Prostate gland (tissue), 2 donors: ENCODE measurements at places on chromosomes 6 and 20.

DNA sequence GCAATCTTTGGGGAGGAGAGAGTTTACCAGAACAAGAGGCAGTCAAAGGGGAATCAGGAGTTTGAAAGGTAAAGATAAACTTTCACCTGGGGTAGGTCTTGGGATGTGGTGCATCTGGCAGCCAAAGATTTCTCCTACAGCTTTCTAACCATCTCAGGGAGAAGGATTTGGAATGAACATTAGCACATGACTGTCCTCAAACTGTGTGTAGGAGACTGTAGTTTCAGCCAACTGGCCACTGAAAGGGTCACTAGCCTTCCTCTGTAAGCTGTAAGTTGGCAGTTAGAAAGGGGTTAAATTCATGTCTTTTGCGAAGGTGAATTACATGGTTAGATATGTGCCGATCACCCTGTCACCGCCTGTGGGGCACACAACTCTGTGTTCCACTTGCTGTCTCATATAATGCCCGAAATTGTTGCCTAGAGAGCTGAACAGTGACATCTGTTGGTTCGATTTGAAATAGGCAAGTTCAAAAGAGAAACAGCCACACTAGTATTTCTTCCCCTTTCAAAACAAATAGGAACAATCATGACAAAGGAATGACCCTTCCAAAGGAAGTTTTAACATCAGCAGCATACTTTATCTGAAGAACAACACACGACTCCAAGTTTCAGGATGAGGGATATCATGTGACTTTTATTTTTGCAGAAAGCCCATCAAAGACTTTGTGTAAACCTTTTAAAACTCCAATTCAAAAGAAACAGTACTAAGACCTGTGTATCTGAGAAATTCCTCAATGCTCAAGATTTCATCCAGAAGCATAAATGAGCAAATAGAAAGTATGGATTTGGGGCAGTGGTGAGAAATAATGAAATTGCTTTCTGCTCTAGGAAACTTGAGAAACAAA is 1.1 kb upstream of the OPN5 start:
- DNase-seq: peak; percentile 33
- no peak overlapping the region for H3K27ac ChIP-seq
- no peaks in the 10 kb centered on the region for H3K4me1 ChIP-seq
- H3K36me3 ChIP-seq: no peaks in the 10 kb centered on the region

GRCh38 chr20:48622421-48622820 is 205.4 kb downstream of the PREX1 start:
- H3K4me3 ChIP-seq: no peak overlapping the region
- no peak for DNase-seq
- H3K27me3 ChIP-seq: no peaks in the 10 kb centered on the region

GRCh38 chr20:62837790-62838127 is 20.9 kb downstream of the COL9A3 start:
- no peak overlapping the region for H3K27ac ChIP-seq
- no peak for DNase-seq
- H3K4me3 ChIP-seq: no peak overlapping the region
- no peaks in the 10 kb centered on the region for H3K27me3 ChIP-seq
- no peaks in the 10 kb centered on the region for H3K4me1 ChIP-seq
- no peaks in the 10 kb centered on the region for H3K36me3 ChIP-seq

GRCh38 chr6:4858194-4859015 is 82.2 kb downstream of the CDYL start:
- no peak overlapping the region for H3K27ac ChIP-seq
- no peak for DNase-seq
- no peaks in the 10 kb centered on the region for H3K36me3 ChIP-seq
- H3K27me3 ChIP-seq: no peaks in the 10 kb centered on the region
- no peaks in the 10 kb centered on the region for H3K4me1 ChIP-seq
- H3K4me3 ChIP-seq: no peak overlapping the region

DNA sequence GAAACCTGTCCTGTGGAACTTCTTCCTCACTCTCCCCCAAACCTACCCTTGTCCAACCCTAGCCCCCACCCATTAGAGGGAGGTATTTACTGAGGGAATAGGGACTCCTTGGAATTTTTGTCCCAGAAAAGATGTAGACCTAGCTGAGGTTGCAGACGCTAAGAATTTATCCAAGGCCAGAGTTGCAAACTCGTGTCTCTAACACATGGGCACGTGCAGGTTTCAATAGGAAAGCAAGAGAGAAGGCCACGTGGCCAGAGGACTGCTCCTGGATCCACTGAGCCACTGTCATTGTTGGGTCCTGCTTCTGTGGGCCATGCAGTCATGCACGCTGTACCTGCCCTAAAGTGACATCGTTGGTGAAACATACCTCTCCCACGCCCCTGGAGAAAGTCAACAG is 243.4 kb upstream of the KCNG1 start:
- no peaks in the 10 kb centered on the region for H3K36me3 ChIP-seq
- no peak overlapping the region for H3K4me3 ChIP-seq
- H3K27me3 ChIP-seq: no peaks in the 10 kb centered on the region

DNA sequence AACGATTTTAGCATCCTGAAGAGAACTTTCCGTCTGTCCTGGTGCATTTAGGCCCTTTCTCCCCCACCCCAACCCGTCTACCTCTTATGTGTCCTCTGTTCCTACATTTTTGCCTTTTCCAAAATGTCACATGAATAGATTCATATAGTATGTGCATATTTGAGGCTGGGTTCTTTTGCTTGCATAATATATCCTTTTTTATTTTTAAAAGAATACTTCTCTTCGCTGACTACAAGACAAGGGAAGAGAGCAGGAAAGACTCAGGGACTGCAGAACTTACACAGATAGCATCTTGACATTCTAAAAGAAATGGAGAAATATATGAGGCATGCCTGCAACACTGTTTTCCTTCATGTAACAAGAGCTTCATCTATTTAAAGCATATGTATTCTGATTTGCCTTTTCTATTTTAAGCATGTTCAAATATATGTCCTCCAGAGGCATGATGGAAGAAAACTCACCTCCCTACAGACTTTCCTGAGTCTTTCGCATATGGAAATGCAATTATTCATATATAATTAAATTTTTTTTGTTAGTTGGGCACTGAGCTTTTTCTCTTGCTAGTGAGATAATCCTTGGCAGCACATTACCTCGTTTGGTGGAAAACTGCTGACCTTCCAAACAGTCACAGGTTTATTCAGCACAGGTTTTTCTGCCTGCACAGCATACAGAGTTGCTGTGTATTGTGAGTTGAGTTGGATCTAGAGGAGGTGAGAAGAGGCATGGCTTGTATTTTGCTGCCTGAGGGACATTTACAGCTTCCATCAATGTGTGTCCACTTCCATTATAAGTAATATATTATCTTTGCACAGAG is 170.0 kb downstream of the AKAP7 start:
- H3K27me3 ChIP-seq: no peaks in the 10 kb centered on the region
- no peaks in the 10 kb centered on the region for H3K36me3 ChIP-seq
- H3K4me1 ChIP-seq: no peaks in the 10 kb centered on the region
- DNase-seq: no peak
- no peak overlapping the region for H3K4me3 ChIP-seq

DNA sequence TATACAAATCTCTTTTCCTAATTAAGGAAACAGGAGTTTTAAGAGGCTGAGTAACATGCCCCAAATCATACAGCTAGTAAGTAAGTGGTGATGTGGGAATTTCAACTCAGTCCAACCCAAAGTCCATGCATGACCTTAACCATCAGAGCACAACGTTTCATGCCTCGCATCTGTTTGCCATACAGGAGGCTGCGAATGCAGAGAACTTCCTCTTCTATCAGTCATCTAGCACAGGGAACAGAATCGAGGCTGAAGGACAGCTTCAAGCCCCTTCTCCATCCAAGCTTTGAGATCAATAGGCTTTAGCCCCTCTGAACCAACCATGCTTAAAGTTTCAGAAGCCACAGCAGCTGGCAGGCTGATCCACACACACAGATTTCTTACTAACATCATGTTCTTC is 113.2 kb downstream of the MAFB start:
- H3K4me1 ChIP-seq: no peaks in the 10 kb centered on the region
- H3K4me3 ChIP-seq: no peak overlapping the region
- H3K36me3 ChIP-seq: no peaks in the 10 kb centered on the region
- no peak for DNase-seq
- H3K27ac ChIP-seq: no peak overlapping the region

DNA sequence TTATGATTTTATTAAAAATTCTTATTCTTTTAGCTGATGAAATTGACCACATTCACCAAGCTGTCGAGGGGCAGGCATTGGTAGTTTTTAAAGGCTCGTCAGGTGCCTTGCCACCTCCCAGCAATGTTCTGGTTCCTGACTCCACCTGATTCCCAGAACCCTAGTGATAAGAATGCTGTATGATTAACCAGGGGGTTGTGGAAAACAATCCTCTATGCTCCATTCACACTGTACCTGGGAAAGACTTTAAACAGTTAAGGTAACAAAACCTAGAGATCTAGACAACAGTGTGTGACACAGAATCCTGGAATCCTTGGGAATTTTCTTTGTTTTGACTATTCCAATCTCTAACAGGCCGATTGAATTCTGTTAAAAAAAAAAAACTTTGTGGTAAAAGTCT is 165.7 kb upstream of the OLIG3 start:
- H3K36me3 ChIP-seq: no peaks in the 10 kb centered on the region
- no peaks in the 10 kb centered on the region for H3K27me3 ChIP-seq
- H3K4me3 ChIP-seq: no peak overlapping the region
- H3K4me1 ChIP-seq: no peaks in the 10 kb centered on the region

- no peaks in the 10 kb centered on the region for H3K4me1 ChIP-seq
- no peaks in the 10 kb centered on the region for H3K27me3 ChIP-seq
- H3K27ac ChIP-seq: peak overlapping the region; percentile 26
- peak; percentile 82 for DNase-seq
Observed at GRCh38 chr6:109336221-109336961, 45.9 kb downstream of the CD164 start.

DNA sequence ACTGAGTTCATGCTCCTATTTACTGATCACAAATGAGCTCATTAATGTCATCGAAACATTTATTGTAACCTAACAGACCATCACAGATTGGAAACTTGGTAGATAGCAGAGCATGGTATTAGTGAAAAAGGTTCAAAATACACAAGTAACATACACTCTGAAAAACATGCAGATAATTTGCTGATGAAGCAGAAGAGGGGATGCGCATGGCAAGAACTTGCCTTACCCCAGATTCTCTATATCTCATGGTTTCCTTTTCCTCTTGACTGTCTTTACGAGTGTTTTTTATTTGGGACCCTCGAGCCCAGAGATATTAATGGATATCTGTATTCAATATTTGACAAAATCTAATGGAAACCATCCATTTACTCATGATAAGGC is 37.6 kb downstream of the QRSL1 start:
- no peak overlapping the region for H3K4me3 ChIP-seq
- H3K4me1 ChIP-seq: no peaks in the 10 kb centered on the region
- no peak for DNase-seq
- no peak overlapping the region for H3K27ac ChIP-seq

DNA sequence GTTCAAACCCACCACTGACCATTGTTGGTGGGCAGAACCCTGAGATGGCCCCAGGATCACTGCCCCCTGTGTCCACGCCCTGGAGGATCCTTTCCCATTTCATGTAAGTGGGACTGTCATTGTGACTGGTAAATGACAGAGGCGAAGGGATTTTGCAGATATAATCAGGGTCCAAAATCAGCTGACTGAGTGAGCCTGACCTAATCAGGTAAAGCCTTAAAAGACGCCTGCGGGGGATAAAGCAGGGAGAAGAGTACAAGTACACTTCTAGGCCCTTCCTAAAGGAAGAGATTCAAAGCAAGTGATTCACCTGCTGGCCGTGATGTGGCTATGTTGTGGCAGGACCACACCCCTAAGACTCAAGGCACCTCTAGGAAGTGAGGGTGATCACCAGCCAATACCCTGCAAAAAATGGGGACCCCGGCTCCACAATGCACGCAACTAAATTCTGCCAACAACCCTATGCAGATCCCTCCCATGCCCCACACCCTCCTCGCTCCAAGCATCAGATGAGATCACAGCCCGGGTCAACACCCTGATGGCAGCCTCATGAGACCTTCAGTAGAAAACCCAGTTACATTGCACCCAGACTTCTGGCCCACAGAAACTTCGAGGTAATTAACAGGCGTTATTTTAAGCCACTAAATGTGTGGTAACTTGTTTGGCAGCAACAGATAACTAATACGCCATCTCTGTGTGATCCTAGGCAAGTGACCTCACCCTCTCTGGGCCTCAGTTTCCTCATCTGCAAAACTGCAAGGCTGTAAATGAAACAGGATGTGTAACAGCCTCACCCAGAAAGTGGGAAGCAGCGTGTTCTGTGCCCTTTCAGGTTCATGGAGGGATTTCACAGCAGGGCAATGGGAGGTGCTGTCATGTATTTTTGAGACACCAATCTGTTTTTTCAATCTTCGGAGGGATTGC is 11.3 kb downstream of the PREX1 start:
- H3K4me3 ChIP-seq: no peak overlapping the region
- no peak overlapping the region for H3K27ac ChIP-seq
- H3K4me1 ChIP-seq: no peaks in the 10 kb centered on the region
- H3K27me3 ChIP-seq: no peaks in the 10 kb centered on the region

GRCh38 chr6:150730801-150731457 is 131.2 kb downstream of the PLEKHG1 start:
- H3K36me3 ChIP-seq: no peaks in the 10 kb centered on the region
- no peaks in the 10 kb centered on the region for H3K4me1 ChIP-seq
- no peak for DNase-seq
- no peaks in the 10 kb centered on the region for H3K27me3 ChIP-seq
- no peak overlapping the region for H3K4me3 ChIP-seq

GRCh38 chr6:79671600-79672266 is 40.6 kb downstream of the SH3BGRL2 start:
- peak overlapping the region; percentile 53 for H3K27ac ChIP-seq
- peak; percentile 59 for DNase-seq
- no peaks in the 10 kb centered on the region for H3K36me3 ChIP-seq
- peaks cover 5% of the 10 kb centered on the region for H3K4me1 ChIP-seq

GRCh38 chr6:137166247-137167098 is 7.0 kb downstream of the IL22RA2 start:
- H3K36me3 ChIP-seq: no peaks in the 10 kb centered on the region
- H3K27ac ChIP-seq: no peak overlapping the region
- no peaks in the 10 kb centered on the region for H3K27me3 ChIP-seq
- H3K4me1 ChIP-seq: no peaks in the 10 kb centered on the region
- no peak for DNase-seq

GRCh38 chr6:91288741-91289140 is 701.9 kb upstream of the MAP3K7 start:
- no peak overlapping the region for H3K27ac ChIP-seq
- no peaks in the 10 kb centered on the region for H3K4me1 ChIP-seq
- DNase-seq: no peak
- H3K36me3 ChIP-seq: no peaks in the 10 kb centered on the region
- no peak overlapping the region for H3K4me3 ChIP-seq

DNA sequence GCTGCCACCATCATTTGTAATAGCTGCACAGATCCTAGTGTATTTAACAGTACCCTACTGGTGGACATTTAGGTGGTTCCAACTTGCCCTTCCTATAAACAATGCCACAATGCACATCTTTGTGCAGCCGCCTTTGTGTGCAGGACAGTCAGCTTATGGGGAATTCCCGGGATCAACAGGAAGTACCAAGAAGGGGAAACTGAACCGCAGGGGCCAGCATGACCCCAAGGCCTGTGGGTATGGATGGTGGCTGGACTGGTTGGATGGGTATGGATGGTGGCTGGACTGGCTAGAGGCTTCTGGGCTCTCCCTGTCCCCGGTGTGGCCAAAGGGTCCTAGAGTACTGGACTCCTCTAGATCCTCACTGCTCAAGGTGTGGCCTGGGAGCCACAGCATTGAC is 46.7 kb downstream of the CEBPB start:
- DNase-seq: no peak
- no peaks in the 10 kb centered on the region for H3K36me3 ChIP-seq
- no peak overlapping the region for H3K27ac ChIP-seq
- H3K27me3 ChIP-seq: no peaks in the 10 kb centered on the region
- no peaks in the 10 kb centered on the region for H3K4me1 ChIP-seq
